NCI-H1930 (cell line): ENCODE measurements at places on chromosomes 3 and 15.

GRCh38 chr15:53454535-53454842 lies 305.0 kb downstream of the WDR72 start:
- DNase-seq, result no peak

DNA sequence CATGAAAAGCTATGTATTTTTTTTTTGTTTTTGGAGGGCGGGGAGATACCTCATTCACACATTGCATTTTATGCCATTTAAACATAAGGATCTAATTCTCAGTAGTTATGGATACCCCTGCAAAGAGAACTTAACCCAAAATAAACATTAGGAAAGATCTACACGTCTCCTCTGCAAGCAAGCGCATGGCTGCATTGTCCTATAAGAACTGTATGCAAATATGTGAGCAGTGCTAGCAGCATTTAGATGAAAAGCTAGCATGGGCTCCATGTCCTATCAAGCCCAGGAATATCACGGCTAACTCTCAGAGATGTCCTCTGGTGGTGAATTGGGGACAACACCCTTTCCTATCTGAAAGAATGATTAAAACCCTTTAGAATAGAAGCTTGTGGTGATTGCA lies 292.8 kb downstream of the MEX3B start:
- DNase-seq, result no peak

- DNase-seq, result no peak
Measured at GRCh38 chr15:38147246-38147645, 105.4 kb upstream of the SPRED1 start.

GRCh38 chr3:124862006-124862405 lies 25.2 kb downstream of the ITGB5 start:
- DNase-seq, result no peak

DNA sequence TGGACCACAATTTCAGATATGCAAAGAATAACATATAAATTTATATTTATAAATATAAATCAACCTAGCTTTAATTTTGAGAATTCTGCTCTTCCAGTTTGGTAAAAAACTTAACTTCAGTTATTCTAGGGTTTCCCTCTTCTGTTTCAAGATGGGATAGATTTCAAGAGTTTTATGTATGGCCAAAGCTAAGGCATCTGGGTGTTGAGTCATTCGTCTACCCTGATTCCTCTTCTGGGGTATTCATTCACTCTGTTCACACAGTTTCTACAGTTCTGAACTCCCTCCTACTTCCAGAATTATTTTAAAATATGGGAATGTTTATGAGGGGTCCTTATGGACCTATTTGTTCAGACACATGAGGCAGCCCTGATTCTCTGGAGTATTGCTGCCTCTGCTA lies 4.2 kb upstream of the FGF7 start:
- no peak for DNase-seq

DNA sequence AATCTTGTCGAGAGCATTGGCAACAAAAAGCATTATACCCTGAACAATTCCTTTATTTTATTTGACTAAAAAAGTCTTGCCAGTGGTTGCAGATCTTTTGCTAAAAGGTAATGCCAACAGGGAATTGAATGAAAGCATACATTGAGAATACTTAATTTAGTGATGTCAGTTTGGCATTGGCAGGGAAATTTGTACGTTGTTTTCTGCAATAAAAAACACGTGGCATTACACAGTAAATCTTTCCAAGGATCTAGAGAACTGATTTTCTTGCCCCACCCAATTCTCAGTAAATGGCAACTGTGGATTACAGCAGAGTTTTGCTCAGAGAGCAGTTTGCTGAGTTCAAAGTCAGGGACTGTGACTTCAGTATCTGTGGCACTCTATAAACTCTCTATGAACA lies 38.3 kb upstream of the IGSF10 start:
- no peak for DNase-seq

DNA sequence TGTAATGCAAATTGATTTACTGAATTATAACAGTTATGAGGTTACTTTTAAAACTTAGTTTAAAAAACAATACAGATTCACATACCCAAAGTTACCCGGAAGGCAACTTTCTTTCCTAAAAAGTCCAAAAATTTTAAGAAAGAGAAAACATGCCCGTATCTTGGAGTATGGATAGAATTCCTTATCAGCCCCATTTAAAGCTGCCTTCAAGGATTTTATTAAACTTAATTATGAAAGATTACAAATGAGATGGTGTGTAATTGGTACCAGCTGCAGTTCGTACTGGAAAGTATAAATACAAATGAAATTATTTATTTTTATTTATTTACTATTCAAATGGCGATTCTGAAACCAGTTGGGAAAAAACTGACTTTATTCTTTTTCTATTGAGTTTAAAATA lies 39.4 kb downstream of the SATB1 start:
- no peak for DNase-seq

- no peak for DNase-seq
Measured at GRCh38 chr3:152302521-152303021, 33.8 kb downstream of the MBNL1 start.

DNA sequence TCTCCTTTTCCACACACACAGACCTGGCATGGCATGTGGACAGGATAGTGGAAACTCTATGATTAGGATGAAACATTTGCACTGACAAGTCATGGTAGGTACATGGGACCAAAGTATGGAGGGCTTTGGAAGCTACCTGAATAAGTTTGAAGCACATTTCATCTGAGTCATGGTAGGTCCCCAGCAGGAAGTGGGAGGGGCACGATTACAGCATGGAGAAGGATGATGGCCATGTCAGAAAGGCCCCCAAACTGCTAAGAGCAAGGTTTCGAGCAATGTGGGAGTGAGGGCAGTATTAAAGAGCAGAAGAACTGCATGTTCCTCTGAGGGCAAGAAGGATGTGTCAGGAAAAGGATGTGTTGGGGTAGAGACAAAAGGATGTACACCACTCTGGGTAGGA lies 51.5 kb upstream of the CSTA start:
- DNase-seq, result no peak

- no peak for DNase-seq
Measured at GRCh38 chr3:58256061-58256460, 18.5 kb downstream of the ABHD6 start.

- DNase-seq, result no peak
Measured at GRCh38 chr3:188760408-188760807, 411.4 kb upstream of the TPRG1 start.

GRCh38 chr3:53337167-53337940 lies 10.0 kb downstream of the DCP1A start:
- DNase-seq, result no peak

GRCh38 chr3:29644261-29644660 lies 363.4 kb downstream of the RBMS3 start:
- no peak for DNase-seq

DNA sequence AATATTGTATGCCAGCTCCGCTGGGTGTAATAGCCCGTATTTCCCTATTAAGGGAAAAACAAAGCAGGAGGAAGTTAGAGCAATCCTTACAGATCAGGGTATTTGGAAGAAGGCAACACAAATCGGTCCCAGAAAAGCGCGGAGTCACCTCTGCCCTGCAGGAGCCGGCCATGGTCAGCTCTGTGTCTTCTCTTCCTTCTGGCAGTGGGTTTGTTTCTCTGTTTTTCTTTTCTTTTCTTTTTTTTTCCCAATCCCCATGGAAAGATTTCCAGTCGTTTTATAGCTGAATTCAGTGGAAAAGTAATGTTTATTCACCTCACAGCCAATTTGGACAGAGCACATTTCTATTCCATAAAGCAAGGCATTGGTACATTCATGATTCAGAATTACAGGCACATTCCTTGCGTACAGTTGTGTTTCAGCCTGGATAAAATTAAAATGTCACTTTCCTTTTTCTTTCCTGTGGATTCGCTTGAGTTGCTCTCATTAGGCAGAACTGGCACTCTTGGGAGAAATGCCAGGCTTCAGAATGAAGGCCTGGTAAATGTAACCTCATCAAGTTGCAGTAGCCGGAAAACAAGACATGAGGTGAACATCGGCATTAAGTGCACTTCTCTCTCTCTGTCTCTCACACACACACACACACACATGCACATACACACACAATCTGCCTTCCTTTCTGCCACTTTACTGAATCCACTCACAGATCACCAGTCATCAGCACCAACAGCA lies 204.5 kb upstream of the UBE2E1 start:
- DNase-seq, result no peak

DNA sequence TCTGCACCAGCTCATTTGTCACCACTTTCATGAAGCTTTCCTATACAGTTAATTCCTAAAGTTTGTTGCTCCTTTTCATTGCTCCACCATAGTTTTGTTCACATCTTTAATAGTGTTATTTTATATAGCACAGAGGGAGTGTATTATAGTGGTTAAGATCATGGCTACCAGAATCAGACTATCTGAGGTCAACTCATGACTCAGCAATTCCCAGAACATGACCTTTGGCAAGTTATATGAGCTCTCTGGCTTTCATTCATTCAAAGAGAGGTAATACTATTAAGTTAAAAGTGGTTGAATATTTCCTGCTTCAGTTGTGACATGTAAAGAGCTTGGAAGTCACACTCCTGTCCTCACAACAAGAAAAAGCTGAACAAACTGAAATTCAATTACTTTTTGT lies 1073.5 kb downstream of the NAALADL2 start:
- DNase-seq, result no peak

DNA sequence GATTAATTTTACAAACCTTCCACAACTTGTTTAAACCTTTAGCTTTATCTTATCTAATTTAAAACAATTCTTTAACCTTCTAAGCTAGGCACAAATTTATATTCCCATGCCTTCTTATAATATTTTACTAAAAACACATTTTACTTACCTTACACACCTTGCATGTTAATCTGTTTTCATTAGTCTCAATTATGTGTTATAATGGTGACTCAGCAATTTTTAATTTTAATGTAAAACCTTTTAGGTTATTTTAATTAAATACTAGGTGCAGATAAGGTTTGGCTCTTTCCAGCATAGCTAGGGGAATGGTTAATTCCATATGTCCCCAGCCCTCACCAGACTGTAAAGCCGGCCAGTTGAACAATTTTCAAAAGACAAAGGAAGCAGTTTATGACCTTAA lies 264.6 kb upstream of the SGO1 start:
- no peak for DNase-seq

DNA sequence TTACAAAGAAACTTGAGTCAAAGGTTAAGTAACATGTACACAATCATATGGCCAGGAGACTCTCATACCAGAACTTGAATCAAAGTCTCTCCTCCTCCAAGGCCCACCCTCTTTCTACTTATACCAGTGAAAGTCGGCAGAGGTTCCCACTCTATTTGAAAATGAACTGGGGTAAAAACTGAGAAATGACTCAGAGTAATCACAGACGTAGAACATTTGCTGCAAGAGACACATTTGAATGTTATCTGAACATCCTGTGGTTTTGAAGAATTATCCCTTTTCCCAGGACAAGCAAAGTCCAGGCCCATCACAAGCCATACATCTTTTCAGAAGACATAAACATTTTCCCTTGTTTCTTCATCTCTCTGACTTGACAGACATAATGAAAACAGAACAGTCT lies 55.8 kb downstream of the SHOX2 start:
- no peak for DNase-seq

- DNase-seq, result no peak
Measured at GRCh38 chr3:136070953-136071949, 105.7 kb downstream of the PPP2R3A start.

DNA sequence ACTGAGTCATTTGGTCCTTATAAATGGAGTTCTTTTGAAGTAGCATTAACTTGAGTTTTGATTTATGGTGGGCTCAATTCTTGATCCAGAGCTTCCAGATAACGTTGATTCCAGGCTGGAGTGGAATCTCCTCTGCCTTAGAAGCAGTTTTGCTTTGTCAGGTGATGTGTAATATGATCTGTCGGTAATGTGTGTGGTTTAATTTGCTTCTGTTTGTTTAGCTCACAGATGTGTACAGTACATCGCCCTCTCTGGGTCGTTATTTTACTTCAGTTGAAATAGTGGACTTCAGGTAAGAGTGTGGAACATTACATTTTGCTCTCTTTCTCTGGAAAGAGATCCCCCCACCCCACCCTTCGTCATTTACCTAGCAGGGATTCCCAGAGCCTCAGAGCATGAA lies 23.1 kb downstream of the C3orf52 start:
- DNase-seq, result no peak

- no peak for DNase-seq
Measured at GRCh38 chr3:48962939-48963338, 27.1 kb upstream of the P4HTM start.

GRCh38 chr3:133882986-133883586 lies 12.6 kb downstream of the RAB6B start:
- DNase-seq, result no peak

- no peak for DNase-seq
Measured at GRCh38 chr3:132228923-132229322, 88.3 kb upstream of the ACP3 start.

DNA sequence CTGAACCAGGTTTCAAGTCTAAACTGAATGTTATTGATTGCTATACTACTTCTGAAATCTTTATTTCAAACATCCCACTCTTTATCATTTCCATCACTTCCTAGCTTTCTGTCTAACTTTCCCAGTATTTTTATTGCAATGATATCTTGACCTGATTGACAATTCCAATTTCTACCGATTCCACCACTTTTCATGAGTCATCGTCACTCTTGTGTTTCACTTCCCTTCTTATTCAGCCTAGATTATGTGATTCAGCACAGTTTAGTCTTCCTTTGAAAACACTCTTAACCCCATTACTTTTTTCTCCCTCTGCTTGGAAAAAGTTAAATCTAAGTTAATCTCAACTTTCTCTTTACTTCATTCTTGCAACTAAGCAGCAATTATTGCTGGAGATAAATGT lies 62.6 kb downstream of the SLC7A14 start:
- DNase-seq, result no peak

DNA sequence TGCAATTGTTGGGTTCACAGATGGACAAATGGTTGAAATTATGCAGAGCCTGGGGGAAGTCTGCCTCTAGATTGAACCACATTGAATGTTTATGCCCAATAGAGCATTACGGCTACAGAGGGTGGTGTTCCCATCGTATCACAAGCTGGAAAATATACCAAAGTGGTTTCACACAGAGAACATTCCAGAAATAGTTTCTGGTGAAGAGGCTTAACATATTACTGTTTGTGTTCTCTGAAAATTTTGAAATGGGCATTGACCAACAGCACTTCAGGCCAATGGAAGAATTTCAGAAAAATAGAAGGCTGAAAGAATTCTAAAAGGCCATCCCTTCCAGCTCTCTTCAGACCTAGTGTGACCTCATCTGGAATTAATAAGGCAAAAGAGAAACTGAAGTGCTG lies 203.9 kb downstream of the NEK10 start:
- no peak for DNase-seq

DNA sequence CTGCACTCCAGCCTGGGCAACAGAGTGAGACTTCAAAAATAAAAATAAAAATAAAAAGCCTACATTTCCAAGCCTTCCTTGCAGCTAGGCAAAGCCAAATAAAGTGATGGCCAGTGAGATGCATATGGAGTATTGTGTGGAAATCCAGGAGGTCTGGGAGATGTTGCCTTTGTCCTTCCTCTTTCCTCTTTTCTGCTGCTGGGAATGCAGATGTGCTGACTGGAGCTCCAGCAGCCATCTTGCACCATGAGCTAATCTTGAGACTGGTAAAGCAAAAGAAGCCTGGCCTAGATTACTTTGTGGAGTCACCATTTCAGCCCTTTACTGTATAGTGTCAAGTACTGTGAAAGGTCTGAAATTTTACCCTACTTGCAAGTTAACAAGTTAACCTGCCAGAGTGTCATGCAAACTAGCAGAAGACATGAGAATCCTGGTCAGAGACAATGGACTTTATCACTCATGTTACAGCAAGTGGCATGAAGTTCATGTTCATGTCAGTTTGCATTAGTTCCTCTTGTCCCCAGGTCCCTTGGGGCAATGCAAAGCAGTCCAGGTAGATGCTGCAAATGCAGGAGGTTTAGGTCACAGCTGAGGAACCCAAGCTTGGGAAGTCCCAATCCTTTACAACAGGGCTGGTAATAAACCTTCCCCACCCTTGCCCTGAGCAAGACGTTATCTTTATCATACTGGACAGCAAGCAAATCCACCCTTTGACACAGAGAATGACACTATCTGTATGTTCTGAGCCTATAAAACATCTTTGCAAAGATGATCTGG lies 103.1 kb downstream of the TLE3 start:
- no peak for DNase-seq
